ENCODE measurements at places on chromosomes 6 and 20.
A peak's percentile ranks its signal among the peaks of the same experiment; 100 is the strongest.

GRCh38 chr6:98539741-98540140 lies 294.6 kb upstream of the POU3F2 start:
- peak; percentile 3 for DNase-seq

GRCh38 chr6:146975093-146975492 lies 229.1 kb upstream of the STXBP5 start:
- DNase-seq: no peak

DNA sequence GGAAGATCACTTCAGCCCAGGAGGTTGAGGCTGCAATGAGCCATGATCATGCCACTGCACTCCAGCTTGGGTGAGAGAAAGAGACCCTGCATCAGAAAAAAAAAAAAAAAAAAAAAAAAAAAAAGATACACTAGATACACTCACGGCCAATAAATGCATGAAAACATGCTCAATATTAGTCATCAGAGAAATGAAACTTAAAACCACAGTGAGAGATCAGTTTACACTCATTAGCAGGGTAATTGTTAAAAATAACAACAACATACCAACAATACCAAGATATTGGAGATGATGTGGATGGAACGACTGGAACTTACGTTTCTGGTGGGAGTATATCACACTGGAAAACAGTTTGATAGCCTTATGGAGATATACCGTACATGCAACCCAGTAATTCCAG lies 29.9 kb downstream of the HS3ST5 start:
- no peak for DNase-seq

DNA sequence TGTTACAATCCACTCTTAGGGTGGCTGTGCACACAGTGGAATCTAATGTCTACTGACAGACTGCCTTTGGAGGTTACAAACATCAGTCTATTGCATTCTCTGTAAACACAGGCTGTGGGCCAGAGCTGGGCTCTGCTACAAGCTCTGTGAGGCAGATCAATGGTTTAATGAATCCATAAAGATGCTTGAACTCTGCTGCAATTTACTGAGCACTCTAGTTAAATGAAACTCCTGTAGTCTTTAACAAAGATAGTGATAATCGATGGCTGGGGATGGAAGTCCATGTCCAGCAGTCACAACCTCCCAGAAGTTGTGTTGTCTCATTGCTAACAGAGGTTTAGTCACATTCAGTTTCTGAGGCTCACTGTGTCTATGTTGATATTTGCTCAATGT lies 50.5 kb downstream of the SOBP start:
- no peak for DNase-seq

DNA sequence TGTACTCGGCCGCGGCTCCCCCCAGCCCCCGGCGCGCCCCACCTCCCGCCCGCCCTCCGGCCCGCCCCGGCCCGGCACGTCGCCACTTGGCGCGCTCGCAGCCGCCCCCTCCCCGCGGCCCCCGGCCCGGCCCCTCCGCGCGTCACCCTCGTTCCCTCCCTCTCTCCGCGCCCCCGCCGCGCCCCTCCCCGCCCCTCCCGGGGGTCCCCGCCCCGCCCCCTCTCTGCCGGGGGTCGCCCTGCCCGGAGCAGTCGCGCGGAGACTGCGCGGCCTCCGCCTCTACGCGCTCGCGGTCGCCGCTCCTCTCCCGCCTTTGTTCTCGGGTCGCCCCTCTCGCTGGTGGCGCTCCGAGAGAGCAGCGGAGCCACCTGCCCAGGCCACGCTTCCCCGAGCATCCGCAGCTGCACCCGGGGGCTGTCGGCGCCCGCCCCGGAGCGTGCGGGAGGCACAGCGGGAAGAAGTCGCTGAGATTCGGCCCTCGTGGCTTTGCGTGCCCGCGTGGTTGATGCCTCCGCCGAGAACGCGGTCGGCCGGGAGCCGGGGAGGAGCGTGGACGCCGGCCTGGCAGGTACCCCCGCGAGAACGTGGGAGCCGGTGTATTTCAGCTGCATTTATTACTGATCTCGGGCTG lies at the start of gene PHF10:
PHF10 (minus strand) TSS at position 7 of the 631 bp plus-strand sequence. CDS start 569 bp downstream, outside the sequence.
- DNase-seq: peak; percentile 67

DNA sequence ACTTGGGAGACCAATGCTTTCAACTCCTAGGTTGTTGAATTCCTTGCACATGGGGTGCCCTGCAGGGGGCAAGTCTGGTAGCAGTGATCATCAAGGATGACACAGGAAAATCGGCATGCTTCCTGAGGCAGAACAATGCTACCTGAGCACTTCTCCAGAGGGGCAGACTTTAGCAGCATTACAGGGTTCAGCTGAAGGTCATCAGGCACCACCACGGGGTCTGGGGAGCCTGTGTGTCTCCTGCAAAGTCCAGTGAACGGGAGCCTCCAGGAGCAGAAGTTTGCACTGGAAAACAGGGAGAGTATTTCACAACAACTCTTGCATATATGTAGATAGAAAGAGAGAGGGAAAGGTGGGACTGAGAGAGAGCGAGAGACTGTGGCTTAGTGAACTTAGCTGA lies 10.2 kb downstream of the VSX1 start:
- DNase-seq: no peak

DNA sequence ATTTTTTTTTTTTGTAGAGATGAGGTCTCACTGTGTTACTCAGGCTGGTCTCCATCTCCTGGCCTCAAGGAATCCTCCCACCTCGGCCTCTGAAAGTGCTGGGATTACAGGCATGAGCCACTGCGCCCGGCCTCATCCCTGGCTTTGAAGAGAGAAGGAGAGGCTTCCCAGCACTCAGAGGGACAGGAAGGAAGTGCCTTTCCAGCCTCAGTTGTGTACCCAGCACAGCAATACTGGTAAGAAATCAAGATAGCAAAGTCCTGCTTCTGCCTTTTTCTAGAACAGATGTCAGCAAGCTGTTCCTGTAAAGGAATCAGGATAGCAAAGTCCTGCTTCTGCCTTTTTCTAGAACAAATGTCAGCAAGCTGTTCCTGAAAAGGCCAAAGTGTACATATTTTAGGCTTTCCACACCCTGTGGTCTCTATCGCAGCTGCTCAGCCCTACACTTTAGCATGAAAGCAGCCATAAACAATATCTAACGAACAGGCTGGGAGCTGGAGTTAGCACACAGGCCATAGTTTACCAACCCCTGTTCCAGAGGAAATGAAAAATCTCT lies 6.3 kb upstream of the PLTP start:
- no peak for DNase-seq

- no peak for DNase-seq
These were observed 111.0 kb downstream of the NOL4L start for GRCh38 chr20:32474009-32474716.

Data from activated CD4-positive, alpha-beta T cell treated with anti-CD3 and anti-CD28 coated beads, Interleukin-2, amount 50 U/mL, for 16 hours (primary cell).